ENCODE measurements at places on chromosomes 1 and 21. TPM values are rescaled to one million over a fixed set of nuclear protein-coding genes. Genes with fewer than 3 reads are reported as not detected.

Gene DPT
- not detected for total RNA-seq

Gene SUCO
- 12.4 TPM for total RNA-seq

Gene SRGAP2B
- 13.3 TPM for total RNA-seq

Gene OR2AK2
- total RNA-seq: not detected

Gene AADACL3
- total RNA-seq: not detected
